Osteocyte (in vitro differentiated cells): ENCODE measurements at places on chromosomes 7 and 10. TPM values are rescaled to one million over a fixed set of nuclear protein-coding genes. Genes with fewer than 3 reads are reported as not detected.

DNA sequence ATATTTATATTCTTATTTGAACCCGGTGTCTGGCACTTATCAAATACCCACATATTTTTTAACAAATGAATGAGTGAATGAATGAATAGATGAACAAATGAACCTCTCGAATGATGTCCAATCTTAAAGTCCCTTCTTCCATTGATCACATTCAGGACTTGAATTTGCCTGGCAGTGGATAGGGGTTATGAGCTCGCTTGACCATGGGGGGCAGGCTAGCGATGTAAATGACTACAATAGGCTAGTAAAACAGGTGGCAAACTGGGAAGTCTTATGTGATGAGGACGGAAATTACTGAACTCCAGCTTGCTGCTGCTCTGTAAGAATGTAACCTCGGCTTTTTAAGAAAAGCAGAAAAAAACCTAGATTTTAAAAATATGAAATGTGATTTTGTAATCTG lies 247.7 kb upstream of the DKK1 start:
- no peak for DNase-seq

DNA sequence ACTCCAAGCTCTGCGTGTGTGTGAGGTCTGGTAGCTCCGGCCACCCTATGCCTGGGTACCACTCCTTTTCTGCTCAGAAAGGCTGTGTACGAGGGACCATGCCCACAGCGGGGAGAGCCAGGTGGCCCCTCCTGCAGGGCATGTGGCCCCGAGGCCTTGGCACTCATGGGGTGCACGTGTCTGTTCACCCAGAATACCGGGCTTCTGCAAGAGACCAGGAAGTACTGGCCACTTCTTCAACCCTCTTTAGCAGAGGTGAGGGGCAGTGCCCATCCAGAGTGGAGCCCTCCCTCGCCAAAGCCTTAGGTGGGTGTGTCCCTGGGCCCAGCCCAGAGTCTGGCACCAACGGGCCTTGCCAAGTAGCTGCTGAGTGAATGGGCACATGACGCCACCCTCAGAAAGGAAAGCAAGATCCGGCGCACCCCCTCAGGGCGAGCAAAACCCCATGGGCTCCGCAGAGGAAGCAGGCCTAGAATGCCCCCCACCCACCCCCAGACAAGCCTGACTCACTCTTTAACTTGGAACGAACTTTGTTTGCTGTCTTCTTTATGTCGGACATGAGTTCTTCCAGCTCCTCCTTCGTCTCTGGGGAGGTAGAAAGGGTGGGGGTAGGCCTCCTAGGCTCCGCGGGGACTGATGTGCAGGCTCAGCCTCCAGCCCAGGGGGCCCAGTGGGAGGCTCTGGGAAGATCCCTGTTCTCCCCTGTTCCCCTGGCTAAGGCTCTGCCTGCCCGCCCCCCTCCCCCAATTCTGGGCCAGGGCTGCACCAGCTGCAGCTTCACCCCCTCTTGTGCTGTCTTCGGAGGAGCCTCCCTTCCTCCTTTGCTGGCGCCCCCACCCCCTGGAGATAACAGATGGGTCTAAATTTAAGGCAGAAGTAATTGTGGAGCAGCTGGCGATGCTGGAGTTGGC lies 14.6 kb downstream of the STX1A start:
- DNase-seq, result peak; percentile 90

GRCh38 chr10:69858201-69858600 lies 56.5 kb downstream of the COL13A1 start:
- DNase-seq, result no peak

DNA sequence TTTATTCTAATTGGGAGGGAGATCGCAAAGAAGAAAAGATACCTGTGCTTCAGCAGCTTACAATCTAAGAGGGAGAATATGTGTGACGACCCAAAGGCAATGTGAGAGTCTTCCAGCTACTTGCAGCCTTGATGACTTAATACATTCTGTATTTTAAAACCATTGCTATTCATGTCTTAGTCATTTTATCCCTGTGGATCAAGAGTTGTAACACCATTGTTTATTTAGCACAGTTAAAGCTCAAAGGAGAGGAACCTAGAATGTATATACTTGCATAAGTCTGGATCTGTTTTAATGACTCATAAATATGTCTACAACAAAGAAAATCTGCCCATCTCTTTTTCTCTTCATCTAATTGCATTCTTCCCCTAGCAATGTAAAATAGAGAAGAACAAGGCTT lies 117.9 kb upstream of the DLX6 start:
- DNase-seq, result no peak

GRCh38 chr7:136940917-136941316 lies 72.5 kb downstream of the CHRM2 start:
- no peak for DNase-seq

DNA sequence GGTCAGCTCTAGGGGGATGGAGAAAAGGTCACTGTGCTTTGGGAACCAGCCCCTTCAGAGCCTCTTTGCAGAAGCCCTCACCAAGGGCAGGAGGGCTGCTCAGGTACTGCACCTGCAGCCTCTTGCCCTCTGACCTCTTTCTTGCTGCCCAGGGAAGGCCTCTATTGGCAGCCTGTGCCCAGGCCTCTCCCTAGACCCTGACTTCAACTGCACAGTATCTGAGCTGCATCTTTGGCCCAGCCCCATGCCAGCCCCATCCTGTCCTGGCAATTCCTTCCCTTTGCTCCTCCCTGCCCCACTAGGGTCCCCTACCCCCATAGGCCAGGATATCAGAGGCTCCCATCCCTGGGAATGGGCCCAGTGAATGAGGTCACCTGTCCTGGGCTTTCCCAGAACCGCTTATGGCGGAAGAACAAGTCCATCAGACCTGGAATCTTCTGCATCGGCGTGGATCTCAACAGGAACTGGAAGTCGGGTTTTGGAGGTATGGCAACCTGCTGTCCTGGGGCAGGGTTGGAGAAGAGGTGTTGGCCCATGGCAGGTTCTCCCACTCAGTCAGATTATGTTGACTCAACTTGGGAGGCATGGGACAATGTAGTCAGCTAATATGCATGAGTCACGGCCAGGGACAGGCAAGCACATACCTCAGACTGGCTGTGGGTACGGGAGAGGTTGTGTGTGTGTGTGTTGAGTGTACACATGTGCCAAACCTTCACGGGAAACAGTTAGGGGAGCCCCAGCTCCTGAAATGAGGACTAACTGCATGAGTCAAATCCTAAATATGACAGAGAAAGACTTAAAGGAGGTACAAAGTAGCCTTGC lies 17.1 kb upstream of the CPA1 start:
- DNase-seq, result no peak

DNA sequence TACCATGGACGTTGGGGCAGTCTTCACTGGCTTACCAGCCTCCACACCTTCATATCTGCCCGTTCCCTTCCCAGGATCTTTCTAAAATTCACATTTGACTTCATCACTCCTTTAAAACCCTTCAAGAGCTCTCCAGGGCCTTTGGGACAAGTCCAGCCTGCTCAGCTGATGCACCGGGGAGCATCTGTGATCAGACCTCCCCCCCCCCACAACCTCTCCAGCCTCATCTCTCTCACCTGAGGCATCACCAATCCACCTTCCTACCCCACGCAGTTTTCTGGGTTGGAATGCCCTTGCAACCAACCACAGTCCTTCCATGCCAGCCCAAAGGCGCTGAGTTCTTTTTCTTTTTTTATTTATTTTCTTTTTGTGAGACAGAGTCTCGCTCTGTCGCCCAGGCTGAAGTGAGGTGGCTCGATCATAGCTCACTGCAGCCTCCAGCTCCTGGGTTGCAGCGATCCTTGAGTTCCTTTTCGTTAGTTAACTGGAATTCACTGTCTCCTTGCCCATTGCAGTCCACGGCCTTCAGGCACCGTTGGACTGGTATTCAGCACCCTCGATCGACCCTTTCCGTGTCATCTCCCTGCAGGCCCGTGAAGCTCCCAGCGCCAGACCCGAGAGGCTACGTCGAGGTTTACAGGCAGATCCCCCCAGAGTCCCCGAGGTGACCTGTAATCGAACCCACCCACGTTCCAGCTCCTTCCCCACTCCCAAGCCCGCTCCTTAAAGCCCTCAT lies 654 bp downstream of the ALKBH4 start:
- no peak for DNase-seq

GRCh38 chr10:124612611-124613498 lies 131.3 kb downstream of the FAM53B start:
- DNase-seq, result no peak

GRCh38 chr10:8129438-8129837 lies 75.0 kb downstream of the GATA3 start:
- DNase-seq, result no peak

DNA sequence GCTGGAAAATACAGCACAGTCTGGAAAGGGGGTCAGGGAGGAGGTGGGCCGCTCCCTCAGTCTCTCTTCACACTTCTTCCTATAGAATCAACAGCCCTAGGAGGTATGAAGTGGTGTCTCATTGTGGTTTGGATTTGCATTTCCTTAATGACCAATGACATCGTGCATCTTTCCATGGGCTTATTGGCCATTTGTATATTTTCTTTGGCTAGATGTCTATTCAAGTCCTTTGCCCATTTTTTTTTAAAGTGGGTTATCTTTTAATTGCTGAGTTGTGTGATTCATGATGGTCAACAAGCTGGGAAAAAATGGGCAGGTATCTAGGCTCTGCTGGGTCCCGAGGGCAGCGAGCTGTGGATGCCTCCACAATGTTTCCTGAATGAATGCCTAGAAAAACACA lies 29.1 kb downstream of the TMEM130 start:
- DNase-seq, result no peak

IL15RA gene
- total RNA-seq, result 0.40 and 0.44 TPM in 2 replicates

RALA gene
- total RNA-seq, result 30.5 and 34.3 TPM in 2 replicates

SFTPD gene
- total RNA-seq, result 0.35 and 0.60 TPM in 2 replicates

NEUROD6 gene
- total RNA-seq, result not detected in 2 replicates
